Thoracic aorta (tissue), 2 donors: ENCODE measurements at places on chromosomes 3 and 15. TPM values are rescaled to one million over a fixed set of nuclear protein-coding genes. Genes with fewer than 3 reads are reported as not detected.

- DNase-seq: no peak
These were observed 11.9 kb downstream of the STT3B start for GRCh38 chr3:31544634-31545033.

DNA sequence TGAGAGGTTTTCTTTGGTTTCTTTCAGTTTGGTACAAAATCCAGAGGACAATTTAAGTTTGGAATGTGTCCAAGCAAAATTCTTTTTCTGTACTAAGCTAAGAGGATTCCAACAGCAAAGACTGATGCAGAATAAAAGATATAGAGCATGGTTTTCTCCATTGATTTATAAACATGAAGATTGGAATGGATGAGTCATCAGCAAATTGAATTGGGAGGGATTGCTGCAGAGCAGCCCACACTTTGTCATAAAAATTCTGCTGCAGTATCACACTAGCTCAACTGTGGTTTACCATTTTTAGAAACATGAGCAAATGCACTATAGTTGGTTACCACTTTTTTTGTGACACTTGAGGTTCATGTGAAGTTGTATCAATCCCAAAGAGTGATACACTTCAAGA, 16.1 kb upstream of the LARP6 start:
- no peak for DNase-seq

DNA sequence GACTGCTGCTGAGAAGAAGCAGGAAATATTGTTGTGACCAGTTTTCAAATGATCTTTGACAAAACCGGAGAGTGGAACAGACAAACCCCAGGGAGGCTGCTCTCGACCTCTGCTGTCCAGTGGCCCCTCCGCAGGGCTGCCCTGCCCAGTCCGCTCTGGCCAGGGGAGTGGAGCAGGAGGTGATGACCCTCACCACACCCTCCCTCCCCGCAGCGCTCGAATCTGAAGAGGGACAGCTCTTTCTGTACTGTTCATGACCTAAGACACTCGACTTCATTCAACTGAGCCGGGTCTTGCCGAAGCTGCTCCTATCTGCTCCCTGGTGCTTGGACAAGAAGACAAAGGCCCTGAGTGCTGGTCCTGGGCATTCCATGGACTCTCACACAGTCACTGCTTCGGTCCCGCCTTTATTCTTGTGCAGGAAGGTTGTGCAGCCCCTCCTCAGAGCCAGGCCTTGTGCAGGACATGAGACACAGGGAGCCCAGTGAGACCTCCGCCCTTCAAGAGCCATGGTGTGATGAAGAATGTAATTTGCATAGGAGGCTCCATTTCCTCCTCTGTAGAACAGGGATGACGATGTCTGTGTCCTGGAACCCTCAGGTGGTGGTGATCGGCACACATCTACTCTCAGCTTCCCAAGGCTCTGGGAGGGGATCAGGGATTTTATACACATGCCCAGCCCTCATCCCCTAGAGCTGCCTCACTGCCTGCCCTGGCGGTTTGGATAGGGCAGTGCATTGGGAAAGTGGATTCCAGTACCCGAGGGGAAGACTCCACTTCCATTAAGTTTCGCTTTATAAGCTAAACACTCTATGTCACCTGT, 97.1 kb upstream of the PRR20G start:
- no peak for DNase-seq

GRCh38 chr3:151395806-151396205, 11.3 kb upstream of the P2RY12 start:
- DNase-seq: no peak

GRCh38 chr3:160458151-160458550, 8.6 kb upstream of the TRIM59 start:
- no peak for DNase-seq

GRCh38 chr3:56975567-56975966, 84.9 kb upstream of the SPATA12 start:
- no peak for DNase-seq

GRCh38 chr3:156729460-156730179, 55.2 kb downstream of the TIPARP start:
- no peak for DNase-seq

DNA sequence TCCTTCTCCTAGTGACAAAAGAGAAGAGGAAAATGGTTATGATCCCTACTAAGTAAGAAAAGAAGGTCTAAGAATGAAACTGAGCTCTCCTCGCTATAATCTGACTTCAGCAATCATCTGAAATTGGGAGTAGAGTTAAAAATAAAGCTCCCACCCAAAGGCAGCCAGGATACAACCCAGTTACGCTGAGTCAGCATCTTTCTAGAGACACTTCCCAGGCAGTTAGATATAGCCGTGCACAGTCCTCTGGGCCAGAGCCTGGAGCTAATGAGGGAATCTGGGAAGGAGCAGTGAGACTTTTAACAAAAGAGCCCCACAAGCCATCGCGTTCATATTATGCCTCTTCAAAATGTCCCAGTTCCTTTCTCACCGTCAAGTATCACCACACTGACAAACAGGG, 39.1 kb upstream of the SETMAR start:
- DNase-seq: no peak

- no peak for DNase-seq
These were observed 6.9 kb upstream of the PLXND1 start for GRCh38 chr3:129613367-129613740.

GRCh38 chr3:117962750-117963149, 1071.9 kb downstream of the IGSF11 start:
- DNase-seq: no peak

DNA sequence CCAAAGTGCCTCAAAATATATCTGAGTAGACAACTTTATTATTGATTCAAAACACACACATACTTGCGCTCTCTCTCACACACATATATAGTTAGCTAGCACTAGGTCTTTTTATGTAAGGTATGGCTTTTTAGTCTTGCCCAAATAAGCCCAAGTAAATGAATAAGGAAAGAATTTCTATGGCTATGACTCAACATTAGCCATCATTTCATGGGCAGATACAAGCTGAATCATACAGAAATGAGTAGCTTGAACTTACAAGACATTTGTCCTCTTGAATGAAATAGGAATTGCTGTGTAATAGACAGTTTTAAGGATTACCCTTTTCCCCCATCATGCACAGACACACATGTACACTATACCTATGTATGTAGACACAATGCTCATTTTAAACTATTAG, 4.9 kb downstream of the CADPS start:
- no peak for DNase-seq

DNA sequence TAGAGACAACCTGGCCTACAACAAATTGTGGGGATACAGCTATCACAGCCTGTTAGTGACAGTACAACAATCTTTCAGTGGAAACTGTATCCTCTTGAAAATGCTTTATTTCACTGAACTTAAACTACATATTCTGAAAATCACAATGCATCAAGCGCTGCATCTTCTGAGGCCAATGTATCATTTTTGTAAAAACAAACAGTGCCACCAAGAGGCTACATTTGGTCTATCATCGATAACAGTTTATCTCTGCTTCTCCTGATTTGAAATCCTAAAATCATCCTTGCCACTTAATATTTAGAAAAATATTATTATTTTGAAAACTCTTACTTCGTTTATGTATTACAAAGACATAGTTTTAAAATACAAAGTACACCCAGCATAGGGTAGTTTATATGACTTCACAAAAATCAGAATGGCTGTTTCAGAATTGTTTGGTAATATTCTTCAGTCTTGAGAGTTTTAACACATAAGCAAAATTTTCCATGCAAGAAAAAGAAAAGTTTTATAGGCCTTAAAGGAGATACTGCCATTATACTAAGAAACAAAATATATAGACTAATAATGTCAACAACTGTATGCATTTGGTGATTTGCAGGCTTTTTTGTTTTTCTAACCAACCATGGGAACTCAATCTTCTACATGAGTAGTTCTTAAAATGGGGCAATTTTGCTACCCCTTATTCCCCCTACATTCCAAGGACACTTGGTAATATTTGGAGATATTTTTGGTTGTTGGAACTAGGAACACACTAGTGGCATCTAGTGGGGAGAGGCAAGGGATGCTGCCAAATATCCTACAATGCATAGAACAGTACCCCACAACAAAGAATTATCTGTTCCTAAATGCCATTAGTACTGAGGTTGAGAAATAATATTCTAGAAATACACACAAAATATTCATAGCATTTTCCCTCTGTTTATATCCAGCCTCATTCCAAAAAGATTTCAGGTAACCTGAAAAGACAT, 42.3 kb downstream of the WDR72 start:
- no peak for DNase-seq

DNA sequence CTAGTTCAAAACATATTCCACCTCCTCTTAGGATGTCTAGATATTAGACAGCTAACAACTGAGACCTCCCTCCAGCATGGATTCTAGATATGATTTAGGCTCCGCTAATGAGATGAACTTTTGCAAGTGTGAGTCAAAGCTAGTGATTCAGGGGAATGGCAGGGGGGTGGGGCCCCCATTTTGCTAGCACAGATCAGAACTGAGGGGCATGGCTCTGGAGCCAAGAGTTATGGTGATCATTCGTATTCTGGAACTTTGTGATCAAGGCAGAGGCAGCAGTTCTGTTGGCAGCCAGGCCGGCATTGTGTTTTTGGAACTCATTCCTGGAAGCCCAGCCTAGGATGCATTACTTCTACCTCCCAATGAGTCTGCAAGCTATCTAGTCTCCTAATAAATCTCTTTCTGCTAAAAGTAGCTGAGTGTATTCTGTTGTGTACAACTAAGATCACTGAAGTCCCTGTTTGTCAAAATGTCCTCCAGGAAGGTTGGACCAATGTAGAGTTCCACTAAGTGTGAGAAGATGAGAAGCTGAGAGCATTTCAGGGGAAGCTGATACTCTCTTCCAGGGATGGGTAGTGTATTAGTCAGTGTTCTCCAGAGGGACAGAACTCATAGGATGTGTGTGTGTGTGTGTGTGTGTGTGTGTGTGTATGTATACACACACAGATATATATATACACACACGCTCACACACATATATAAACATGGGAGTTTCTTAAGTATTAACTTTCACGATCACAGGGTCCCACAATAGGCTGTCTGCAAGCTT, 312.7 kb downstream of the TLE3 start:
- DNase-seq: no peak

DNA sequence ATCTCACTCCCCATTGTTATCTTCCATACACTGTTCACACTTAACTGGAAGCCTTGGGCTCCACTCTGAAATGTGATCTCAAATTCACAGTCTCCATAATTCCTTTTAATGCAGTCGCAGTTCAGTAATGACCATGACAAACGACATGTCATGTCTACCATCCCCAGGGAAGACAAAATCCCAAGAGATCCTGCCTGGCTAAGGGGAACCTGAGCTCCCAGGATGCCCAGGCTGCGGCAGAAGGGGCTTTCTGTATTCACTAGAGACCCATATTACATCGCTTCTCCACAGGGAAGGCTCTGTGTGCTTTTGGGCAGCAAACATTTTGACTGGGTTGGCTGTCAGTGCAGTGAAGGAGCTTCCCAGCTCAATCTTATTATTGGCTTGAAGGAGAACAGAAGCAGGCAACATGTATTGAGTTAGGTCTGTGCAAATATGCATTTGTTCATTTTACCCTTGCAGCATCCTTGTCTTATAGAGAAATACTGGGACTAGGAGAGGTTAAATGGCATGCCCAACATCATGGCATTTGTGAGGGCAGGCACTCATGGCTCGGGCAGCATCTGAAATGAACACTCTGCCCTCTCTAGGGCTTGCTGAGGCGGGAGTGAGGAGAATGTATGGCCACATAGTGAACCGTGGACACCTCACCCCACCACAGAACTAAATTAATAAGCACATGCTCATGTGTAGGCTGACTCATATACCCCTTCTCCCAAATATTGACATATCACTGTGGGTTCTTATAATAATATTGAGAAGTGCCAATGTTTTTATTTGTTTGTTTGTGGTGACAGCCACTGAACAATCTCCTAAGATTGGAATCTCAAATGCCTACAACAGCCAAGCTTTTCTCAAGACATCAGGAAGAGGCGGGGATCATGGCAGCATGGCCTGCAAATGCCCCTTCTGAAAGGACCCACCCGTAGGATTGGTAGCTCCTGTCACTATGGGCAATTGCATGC, 141.6 kb upstream of the FOXB1 start:
- DNase-seq: no peak

DNA sequence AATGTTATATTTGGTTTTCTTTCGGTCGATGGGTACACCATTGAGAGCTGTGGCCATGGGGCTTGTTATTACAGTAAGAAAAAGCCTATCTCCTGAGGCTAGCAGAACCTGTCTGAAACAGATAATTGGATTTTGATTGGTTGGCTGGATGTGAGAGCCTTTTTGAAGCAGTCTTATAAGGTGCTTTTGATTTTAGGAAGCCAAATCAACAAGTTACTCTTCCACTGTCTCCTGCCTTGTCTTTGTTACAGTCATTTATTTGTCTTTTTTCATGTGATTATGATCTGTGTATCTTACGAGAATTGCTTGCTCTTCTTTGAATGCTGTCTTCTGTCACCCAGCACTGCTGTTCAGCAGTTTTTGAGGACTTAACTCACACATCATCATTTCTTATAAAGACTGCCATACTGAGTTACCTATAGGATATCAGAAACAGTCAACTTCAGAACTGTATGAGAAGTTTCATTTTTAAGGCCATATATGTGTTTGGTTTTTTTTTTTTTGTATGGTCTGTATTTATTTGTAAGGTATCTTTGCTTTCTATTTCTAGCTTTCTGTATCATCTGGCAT, 51.1 kb downstream of the MEF2A start:
- no peak for DNase-seq

DNA sequence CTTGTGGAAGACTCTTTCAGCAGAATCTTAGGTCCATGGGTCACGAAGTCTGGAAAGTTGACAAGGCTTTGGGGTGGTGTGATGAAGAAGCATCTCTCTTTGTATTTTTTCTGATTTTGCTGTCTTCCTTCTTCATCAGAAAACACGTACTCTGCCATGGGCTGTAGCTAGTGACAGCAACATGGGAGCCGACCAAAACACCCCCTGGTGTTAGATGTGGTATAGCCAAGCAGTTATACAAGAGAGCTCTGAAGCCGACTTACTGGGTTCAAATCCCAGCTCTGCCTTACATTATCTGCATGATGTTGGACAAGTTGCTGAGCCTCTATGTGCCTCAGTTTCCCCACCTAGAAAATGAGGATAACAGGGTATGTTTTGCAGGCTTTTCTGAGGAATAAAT, 32.9 kb upstream of the LYZL4 start:
- DNase-seq: no peak

Gene CELSR3
- total RNA-seq: 1.3 TPM

Gene HRG
- total RNA-seq: not detected

Gene POTEB3
- not detected for total RNA-seq

Gene LRTM1
- total RNA-seq: not detected

Gene PLIN1
- 5.7 TPM for total RNA-seq

Gene TGM5
- total RNA-seq: not detected

Gene CGGBP1
- 52.7 TPM for total RNA-seq

Gene ACOX2
- total RNA-seq: 20.8 TPM

Gene GBE1
- 60.1 TPM for total RNA-seq

Gene ACKR4
- 7.3 TPM for total RNA-seq

Gene MBNL1
- 783 TPM for total RNA-seq

Gene LNP1
- total RNA-seq: 3.0 TPM

Gene DZIP1L
- total RNA-seq: 61.1 TPM
